ENCODE measurements at places on chromosomes 4 and X.
A peak's percentile ranks its signal among the peaks of the same experiment; 100 is the strongest.

- H3K27ac ChIP-seq = no peak overlapping the region
Observed at GRCh38 chrX:31423609-31424189, 351.9 kb upstream of the FTHL17 start.

GRCh38 chr4:1265351-1265750, 16.4 kb upstream of the CTBP1 start:
- DNase-seq = no peak
- H3K27ac ChIP-seq = no peak overlapping the region
- H3K36me3 ChIP-seq = no peaks in the 10 kb centered on the region
- no peak overlapping the region for H3K4me3 ChIP-seq
- H3K27me3 ChIP-seq = no peaks in the 10 kb centered on the region

DNA sequence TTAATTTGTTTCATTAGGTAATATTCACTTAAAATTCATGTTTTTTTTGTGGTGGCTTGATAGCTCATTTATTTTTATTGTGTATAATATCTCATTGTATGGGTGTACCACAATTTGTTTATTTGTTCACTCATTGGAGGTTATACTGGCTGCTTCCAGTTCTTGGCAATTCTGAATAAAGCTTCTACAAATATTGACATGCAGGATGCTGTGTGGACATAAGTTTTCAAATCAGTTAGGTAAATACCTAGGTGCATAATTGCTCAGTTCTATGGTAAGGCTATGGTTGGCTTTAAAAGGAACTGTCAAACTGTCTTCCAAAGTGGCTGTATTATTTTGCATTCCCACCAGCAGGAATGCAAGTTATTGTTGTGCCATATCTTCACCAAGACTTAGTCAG, 504.5 kb upstream of the GALNTL6 start:
- no peak overlapping the region for H3K4me3 ChIP-seq
- no peaks in the 10 kb centered on the region for H3K27me3 ChIP-seq
- DNase-seq = no peak
- no peaks in the 10 kb centered on the region for H3K4me1 ChIP-seq
- H3K36me3 ChIP-seq = no peaks in the 10 kb centered on the region
- no peak overlapping the region for H3K27ac ChIP-seq

DNA sequence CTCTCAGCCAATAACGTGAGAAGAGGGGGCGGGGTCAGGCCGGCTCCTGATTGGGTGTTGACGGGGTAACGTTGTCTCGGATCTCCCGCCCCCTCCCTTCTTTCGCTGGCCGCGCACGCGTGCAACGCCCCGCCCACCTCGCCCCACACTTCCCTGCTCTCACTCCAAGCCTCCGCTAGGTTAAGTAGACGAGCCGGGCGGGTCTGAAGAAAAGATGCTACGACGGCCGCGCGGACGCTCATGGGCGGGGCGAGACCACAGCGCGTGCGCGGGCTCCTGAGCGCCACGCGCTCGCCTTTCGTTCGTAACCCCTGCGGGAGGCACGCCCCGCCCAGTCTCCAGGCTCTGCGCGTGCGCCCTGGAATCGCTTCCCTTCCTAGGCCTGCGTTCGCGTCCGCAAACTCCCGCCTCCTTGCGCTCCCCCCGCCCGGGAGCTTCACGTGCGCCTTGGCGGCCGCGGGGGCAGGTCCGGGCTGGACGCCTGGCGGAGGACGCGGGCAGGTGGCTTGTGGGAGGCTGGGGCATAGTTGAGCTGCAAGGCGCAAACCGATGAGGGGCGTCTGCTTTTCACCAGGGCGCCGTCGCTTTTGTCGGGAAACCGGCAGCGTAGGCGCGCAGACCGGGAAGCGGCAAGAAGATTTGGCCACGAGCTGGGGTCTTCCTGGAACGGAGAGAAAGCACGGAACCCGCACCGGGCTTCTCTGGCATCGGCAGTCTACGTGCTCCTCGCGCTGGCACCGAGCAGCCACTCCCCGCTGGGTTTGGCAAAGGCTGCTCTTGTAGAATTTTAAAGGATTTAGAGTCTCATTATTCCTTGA, 467 bp upstream of the PGRMC2 start:
- H3K36me3 ChIP-seq = peaks cover 21% of the 10 kb centered on the region
- H3K4me1 ChIP-seq = peaks cover 34% of the 10 kb centered on the region
- DNase-seq = peak; percentile 99

DNA sequence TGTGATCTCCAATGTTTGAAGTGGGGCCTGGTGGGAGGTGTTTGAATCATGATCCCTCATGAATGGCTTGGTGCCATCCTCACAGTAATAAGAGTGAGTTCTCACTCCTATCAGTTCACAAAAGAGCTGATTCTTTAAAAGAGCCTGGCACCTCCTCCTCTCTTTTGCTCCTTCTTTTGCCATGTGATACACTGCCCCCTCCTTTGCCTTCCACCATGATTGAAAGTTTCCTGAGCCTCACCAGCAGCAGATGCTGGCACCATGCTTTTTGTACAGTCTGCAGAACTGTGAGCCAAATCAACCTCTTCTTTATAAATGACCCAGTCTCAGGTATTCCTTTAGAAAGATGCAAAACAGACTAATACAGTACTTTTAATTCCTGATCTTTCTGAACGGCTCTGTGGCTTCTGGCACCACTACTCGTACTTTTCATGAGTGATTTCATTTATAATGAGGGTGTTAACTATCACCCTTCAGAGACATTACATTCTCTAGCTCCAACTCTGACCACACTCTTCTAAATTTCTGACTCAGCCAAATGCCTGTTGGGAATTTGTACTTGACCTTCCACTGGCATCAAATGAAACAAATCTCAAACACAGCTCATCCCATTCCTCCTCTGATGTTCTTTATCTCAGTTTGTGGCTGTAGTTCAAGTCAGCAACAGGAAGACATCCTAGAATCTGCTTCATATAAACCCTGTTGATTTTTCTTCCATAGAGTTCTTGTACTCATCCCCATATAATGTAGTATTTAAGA, 4.2 kb downstream of the UFSP2 start:
- H3K4me3 ChIP-seq = no peak overlapping the region
- H3K27me3 ChIP-seq = no peaks in the 10 kb centered on the region
- peaks cover 28% of the 10 kb centered on the region for H3K4me1 ChIP-seq

DNA sequence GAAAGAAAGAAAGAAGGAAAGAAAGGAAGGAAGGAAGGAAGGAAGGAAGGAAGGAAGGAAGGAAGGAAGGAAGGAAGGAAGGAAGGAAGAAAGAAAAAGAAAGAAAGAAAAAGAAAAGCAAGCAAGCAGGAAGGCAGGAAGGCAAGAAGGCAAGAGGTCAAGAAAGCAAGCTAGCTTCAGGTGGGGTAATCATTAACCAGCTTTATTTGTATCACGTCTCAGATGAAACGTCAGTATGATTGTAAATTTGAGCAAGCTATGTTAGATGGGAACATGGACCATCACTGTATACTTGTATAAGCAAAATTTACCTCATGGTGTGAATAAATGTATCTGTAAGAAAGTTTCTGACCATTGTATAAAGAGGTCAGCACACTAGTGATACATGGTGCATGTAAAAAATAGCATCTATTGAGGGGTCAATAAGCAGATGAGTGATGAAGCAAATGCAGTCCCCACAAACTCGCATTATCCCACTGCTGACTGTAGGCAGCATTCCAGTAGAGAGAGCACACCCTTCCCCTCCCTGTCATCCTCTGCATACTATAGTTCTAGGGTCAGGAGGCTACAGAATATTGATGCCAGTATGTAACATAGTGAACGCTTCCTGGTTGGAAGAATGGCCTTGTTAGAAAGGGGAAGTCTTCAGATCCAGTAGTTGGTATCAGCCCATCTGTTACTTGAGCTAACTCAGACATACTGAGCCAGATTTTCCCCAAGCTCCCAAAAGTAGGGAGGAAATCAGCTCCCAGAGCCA, 16.5 kb upstream of the KLHL34 start:
- H3K36me3 ChIP-seq = no peaks in the 10 kb centered on the region
- no peak overlapping the region for H3K4me3 ChIP-seq
- no peaks in the 10 kb centered on the region for H3K27me3 ChIP-seq
- H3K4me1 ChIP-seq = no peaks in the 10 kb centered on the region

Data from activated naive CD8-positive, alpha-beta T cell treated with anti-CD3 and anti-CD28 coated beads, Interleukin-2, amount 50 U/mL, for 24 hours (primary cell).